ELR (cell line): ENCODE measurements at places on chromosomes 16 and 17.
A peak's percentile ranks its signal among the peaks of the same experiment; 100 is the strongest.

- no peak for DNase-seq
Observed at GRCh38 chr17:67427424-67427823, 50.3 kb downstream of the PITPNC1 start.

DNA sequence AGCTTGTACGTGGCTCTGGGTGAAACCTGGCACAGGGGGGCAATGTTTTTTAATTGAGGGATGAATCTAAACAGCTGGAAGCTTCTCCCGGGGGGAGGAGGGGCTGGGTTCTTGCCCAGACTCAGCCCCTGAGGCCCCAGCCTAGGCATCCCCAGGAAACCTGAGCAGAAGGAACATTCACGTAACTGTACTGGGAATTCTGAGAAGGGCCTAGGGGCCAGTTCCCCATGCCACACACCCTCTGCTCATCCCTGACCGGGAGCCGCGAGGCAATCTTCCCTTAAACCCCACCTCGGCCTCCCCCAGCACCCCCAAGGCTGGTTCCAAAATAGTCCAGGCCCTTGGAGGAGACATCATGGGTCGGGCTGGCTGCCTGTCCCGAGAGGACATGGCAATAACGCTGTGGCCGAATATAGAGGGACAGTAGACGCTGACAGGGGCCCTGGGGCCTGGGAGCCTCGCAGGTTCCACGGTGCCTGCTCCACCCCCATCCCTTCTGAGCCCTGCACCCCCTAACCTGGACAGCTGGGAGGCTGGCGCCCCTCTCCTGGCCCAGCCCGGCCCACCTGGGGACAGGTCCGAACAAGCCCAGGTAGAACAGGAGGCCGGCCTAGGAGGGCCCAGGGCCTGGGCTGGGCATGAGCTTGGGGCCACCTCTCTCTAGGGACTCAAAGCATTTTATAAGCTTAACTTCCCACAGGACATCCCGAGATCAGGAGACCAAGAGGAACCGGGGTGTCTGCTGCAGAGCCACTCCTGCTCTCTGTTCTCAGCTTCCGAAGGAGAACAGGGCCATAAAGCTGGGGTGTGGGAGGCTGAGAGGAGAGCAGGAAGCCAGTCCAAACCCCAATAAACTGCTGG lies 83.2 kb upstream of the TOB1 start:
- no peak for DNase-seq

DNA sequence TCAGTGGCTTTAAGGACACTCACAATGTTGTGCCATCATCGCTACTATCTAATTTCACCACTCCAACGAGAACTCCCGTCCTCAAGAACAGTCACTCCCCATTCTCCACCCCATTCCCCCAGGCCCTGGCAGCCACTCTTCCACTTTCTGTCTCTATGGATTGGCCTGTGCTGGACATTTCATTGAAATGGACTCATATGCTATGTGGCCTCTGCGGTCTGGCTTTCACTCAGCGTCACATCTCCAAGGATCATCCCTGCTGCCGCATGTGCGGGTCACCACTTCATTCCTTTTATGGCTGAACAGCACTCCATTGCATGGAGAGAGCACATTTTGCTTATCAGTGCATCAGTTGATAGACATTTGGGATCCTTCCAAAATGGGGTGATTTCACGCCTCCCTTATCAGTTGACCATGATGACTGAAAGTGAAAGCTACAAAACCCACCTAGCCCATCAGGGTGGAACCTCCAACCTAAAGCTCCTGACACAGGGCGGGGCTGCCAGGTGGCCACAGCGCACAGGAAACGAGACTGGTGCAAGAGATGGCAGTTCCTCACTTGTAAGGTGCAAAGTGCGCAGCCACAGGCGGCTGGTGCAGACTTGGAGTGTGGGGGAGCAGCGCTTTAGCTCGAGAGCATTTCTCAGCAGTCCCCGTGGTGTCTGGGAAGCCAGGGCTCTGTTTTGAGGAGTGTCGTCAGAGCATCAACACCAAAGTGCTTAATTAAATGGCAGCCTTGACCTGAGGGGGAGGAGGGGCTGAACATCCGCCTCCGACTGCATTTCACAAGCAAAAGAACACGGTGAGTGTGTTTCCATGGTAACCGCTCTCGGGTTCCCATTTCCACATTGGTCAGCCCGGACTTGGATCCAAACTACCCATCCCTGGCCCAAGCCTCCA lies 23.8 kb downstream of the COTL1 start:
- DNase-seq: no peak

GRCh38 chr17:39753514-39754160 lies 15.9 kb downstream of the GRB7 start:
- DNase-seq: peak; percentile 40

GRCh38 chr17:41340934-41341861 lies 9.4 kb downstream of the KRT33A start:
- no peak for DNase-seq

GRCh38 chr16:83946781-83947566 lies 6.1 kb upstream of the OSGIN1 start:
- no peak for DNase-seq

- DNase-seq: no peak
Observed at GRCh38 chr17:21164620-21165019, 37.9 kb downstream of the DHRS7B start.

GRCh38 chr17:33091271-33091670 lies 99.6 kb downstream of the SPACA3 start:
- no peak for DNase-seq
